Keratinocyte (primary cell): ENCODE measurements at places on chromosomes 2 and 18. TPM values are rescaled to one million over a fixed set of nuclear protein-coding genes. Genes with fewer than 3 reads are reported as not detected.

DNA sequence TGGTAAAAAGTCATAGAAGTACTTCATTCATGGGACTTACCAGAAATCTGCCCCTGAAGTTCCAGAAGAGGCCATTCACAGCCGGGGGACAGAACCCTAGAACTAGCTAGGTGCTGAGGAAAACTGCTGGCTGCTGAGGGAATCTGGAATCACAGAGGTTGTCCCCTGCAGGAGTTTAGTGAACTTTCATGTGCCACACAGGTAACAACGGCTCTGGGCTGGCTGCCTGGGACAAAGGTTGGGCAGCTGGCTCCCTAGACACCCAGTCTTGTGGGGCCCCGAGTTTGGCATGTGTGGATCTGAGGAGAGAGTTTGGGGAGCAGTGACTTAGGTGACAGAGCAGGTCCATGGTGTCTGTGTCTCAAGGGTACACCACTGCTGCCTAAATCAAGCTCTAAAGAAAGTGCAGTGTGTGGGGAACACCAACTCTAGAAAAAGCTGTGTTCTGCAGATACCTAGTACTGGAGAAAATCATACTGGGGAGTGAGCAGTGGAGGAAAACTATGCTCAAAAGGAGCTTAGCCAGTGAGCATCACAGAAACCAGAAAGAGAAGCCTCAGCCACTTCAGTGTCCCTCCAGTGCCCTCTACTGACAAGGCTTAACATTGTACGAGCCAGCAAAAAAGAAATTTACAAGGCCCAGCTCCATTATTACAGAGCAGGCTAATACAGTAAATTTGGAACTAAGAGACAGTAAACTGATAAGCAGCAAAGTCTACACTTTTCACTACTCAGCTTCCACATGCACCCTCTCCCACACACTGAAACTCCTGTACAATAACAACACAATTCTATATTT lies 15.2 kb downstream of the GALNT3 start:
- DNase-seq, result no peak
- H3K36me3 ChIP-seq, result peaks cover 20% of the 10 kb centered on the region
- no peak overlapping the region for H3K27ac ChIP-seq
- peaks cover 6% of the 10 kb centered on the region for H3K4me1 ChIP-seq
- H3K4me3 ChIP-seq, result no peak overlapping the region

The MYCN gene
- 0.18 TPM in 1 of 3 replicates, not detected in the others for polyA plus RNA-seq

The KIF1A gene
- 0.01 TPM in 1 of 3 replicates, not detected in the others for polyA plus RNA-seq

The CENPA gene
- polyA plus RNA-seq, result 2.3 to 13.7 TPM (median 12.4 TPM) in 3 replicates

DNA sequence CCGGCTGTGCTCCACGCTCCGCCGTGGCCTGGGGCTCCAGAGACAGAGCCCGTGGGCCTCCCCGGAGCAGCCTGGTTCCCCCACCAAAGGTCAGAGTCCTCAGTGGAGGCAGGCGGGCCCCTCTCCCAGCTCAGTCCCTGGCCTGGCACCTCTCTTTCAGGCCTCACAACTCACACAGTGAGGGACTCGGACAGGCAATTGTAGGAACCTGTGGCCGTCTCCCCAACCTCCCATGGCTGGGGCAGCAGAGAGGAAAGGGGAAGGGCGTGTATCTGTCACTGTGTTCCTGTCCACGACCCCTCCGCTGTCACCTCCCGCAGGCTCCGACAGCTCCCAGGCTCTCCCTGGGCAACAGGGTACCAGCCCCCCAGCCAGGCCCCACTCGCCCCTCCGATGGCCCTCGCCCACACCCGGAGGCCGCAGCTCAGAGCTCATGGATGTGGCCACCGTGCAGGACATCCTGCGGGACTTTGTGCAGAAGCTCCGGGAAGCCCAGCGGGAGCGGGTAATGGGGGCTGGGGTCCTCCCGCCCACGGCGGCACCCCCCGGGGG lies 32.4 kb upstream of the SNED1 start:
- H3K27me3 ChIP-seq, result peaks cover 1% of the 10 kb centered on the region
- no peaks in the 10 kb centered on the region for H3K4me1 ChIP-seq
- no peaks in the 10 kb centered on the region for H3K36me3 ChIP-seq
- no peak for DNase-seq
- no peak overlapping the region for H3K4me3 ChIP-seq

The RAX gene
- not detected in 3 replicates for polyA plus RNA-seq

DNA sequence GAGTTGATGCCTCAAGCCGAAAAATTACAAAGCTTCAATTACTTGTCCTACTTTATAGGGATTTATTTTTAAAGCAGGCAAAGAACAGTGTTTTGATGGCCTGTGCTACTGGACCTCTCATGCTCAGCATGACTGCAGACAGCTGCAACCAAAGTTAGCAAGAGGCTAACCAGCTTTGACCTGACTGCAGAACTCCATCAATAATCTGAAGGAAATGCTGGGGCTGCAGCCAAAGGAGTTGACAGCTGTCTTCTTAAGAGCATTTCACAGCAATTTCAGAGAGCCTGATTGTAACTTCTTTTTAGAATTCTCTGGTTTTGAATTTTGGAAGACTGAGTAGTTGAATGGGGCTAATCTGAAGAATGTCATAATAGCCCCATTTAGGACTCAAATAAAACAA lies 46.5 kb upstream of the SESTD1 start:
- DNase-seq, result no peak
- no peaks in the 10 kb centered on the region for H3K4me1 ChIP-seq
- H3K27me3 ChIP-seq, result no peaks in the 10 kb centered on the region
- no peak overlapping the region for H3K4me3 ChIP-seq

DNA sequence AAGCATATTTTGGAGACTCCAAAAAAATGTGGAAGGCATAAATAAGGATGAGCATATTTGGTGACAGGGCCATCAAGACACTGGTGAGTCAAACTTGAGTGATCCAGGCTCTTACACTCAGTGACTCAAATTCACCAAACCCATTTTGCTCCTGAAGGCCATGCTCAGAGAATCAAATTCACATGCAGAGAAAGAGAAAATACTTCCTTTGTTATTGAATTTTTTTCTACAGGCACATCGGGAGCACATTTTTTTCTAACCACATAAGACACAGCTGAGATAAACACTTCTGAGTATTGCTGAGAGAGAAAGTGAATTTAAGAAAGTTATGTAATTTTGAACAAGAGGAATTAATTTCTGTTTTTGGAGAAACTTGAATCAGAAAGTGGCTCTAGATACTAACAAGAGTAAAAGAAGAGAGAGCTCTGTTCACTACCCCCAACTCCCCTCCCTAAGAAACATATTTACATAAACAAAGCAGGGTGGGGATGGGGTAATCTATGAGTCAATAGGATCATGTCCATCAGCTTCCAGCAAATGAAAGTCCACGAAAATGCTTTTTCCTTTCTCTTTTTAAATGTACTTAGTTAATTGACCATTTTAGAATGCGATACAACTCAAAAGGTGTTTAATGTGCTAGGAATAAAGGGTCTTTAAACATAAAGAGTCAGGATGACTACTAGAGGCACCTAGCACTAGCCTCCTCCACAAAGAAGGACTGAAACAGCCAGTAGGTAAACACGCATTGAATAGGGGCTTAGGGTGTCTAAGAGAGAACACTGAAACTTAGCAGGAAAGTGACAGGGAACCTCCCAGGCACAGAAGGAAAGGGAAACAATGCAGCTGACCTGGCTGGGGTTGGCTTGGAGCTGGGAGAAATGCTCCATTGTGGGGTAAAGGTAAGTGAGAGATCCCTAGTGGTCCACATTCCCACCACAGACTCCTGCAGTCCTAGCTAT lies 152.3 kb downstream of the KCNE4 start:
- no peak for DNase-seq
- H3K27me3 ChIP-seq, result no peaks in the 10 kb centered on the region
- no peaks in the 10 kb centered on the region for H3K4me1 ChIP-seq

The EGR4 gene
- polyA plus RNA-seq, result not detected in 3 replicates
